Lower lobe of right lung (tissue), 2 donors: ENCODE measurements at places on chromosomes 3 and 15.

GRCh38 chr3:58837856-58838255, 171.3 kb upstream of the FAM3D start:
- no peak for DNase-seq

DNA sequence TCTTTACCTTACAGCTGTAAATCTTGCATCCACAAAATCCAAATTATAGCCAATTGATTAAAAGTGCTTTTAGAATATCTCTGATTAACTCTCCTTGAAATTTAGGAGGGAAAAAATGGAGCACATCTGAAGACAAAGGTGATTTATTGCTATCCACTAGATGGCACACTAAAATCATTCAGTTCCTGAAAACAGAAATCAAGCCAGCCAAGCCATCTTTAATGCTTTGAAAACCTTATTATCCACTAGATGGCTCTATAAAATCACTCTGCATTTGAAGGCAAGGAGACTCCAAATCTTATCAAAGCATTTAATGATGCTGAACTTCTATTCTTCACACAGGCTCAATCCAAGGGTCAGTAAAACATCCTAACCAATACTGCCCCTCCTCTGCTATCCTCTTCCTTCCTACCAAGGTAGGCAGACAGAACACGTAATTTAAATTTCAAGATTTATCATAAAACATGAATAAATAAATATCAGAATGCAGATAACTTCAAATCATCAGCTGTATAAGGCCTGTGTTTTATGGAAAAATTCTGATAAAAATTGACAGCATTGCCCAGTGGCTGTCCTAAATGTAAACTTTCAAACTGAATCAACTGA, 48.4 kb downstream of the GOLIM4 start:
- no peak for DNase-seq

- DNase-seq: no peak
Measured at GRCh38 chr3:188889054-188889491, 282.7 kb upstream of the TPRG1 start.

DNA sequence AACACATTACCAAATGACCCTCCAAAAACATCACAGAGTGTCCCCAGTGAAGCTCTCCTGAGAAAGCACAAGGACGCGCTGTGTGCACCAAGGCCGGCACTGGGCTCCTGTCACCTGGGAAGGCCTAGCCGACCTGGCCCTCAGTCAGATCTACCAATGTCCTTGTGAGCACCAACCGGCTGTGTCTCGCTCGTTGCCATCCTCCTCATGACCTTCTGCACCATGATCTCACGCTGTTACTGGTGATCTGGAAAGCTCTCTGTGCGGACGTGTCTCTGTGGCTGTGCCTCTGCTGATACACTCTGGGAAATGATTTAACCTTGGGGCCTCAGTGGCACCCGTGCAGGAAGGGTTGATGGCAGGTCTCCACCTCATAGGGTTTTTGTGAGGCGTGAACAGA, 24.2 kb downstream of the ZXDC start:
- no peak for DNase-seq

- DNase-seq: peak; percentile 74
Measured at GRCh38 chr3:50121072-50122032, 32.6 kb downstream of the RBM5 start.

GRCh38 chr15:70048578-70049514, 48.9 kb downstream of the TLE3 start:
- peak; percentile 30 for DNase-seq

DNA sequence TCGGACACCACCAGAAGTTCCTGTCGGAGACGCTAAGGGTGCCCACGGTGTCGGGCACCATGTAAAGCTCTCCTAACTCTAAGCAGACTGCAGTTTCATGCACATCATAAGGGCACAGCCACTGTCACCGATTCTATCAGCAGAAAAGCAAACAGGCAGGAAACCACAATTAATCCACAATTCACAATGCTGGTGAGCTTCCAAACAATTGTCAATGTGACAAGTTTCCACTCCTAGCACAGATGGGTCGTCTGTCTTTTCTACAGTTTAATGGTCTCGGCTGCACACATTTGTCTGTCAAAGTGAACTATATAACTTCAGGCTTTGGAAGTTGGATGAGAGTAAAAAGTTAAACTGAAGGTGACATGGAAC, 8.8 kb upstream of the OCA2 start:
- DNase-seq: no peak

- DNase-seq: no peak
Measured at GRCh38 chr3:58999774-59000160, 50.1 kb downstream of the CFAP20DC start.

DNA sequence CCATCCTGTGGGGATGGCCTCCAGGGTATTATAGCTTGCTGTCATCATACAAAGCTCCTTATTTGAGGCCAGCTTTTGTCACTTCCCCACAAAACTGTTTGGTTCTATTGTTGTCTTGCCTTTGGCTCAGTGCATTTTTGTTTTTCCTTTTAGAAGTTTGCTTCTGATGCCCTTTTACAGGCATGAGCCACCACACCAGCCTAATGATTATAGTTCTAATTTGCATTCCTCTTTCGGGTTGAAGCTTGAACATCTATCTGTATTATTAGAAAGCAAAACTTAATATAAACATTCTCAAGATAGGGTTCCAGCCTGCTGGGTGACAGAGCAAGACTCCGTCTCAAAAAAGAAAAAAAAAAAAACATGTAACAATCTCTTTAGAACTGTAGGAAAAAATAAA, 39.8 kb downstream of the SMARCC1 start:
- no peak for DNase-seq

GRCh38 chr15:50786871-50787270, 21.4 kb upstream of the SPPL2A start:
- no peak for DNase-seq

DNA sequence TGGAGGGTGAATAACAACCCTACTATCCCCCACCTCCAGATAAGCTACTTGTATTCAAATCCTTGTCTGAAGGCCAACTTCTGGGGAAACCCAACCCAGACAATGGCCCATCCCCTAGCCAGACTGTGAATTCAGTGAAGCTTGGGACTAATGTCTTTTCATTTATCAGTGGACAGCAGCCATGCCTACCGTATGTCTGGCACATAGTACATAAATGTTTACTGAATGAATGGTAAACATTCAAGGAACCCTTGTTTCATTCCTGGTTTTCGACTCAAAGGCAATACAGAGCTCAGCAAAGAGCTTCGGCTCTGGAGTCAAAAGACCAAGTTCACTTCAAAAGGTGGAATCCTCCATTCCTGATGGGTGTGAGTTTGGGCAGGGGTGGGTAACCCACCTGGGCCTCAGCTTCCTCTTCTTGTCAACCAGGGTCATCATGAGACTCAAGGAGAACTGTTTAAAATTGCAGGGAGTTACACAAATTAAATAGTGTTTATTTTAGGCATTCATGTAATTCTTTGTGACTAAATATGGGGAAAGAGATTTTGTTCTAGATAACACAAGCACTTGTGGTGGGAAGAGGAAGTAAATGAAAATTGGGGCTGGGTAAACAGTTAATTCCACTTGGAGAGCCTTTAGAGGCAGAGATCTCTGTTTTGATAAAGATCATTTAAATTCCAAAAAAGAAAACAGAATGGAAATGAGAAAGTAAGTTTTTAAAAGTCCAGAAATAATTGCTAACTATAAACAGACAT, 303.7 kb upstream of the WNT5A start:
- no peak for DNase-seq

DNA sequence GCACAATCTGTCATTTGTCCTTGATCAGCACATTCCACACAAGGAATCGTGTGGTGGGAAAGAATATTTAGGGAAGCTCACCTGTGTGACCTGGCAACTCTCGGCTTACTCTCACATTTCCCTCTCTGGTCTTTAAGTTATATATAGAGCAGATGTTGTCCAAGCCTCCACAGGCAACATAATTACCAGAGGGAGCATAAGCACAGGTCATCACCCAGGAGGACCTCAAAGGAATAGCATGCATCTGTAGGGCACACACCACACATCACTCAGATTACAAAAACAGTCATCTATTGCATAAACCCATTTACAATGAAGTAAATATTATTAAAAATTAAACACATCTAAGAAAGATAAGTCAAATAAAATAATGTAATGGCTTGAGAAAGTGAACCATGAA, 36.5 kb downstream of the GNB4 start:
- no peak for DNase-seq

DNA sequence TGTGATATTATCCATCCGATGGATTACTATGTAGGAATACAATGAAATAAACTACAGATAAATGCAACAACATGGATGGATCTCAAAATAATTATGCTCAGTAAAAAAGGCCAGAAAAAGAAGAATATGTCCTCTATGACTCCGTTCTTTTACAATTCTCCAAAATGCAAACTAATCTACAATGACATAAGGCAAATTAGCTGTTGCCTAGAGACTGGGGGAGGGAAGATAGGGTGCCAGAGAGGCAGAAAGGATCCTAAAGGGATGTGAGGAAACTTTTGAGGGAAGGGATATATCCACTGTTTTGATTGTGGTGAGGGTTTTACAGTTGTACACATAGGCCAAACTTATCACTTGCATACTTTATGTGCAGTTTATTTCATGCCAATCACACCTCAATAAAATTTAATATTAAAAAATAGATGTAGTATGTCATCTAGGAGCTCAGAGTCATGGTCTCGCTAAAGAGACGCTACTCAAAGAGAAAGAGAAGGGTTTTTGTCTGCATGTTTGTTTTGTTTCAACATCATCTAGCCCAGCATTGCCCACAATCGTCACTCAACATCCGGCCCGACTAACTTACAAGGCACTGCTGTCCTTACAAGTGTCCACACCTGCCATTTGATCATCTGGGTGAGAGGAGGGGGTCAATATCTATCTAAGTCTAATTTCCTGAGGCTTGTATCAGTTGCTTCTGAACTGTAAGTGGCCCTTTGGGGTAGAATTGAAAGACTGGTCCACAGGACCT, 29.5 kb downstream of the HES1 start:
- DNase-seq: no peak

GRCh38 chr15:40081691-40082194, 26.9 kb downstream of the BMF start:
- peak; percentile 65 for DNase-seq

DNA sequence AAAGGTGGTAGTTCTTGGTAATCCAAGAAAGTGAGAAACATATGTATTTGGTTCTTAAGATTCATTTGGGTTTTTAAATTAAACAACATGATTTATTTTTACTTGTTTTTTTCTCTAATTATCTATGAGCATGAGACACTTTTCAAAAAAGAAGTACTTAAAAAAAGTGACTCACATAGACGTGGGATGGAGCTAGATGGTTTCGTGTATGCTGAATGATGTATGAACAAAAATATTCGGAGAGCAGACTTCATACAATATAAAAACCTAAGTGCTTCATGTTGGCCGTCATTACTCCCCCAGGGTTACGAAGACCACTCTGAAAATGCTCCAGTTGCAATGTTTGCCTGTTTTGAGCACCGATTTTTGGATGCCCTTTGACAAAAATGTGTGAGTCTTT, 90.9 kb downstream of the RORA start:
- DNase-seq: no peak

- DNase-seq: no peak
Measured at GRCh38 chr15:78177447-78177873, 28.3 kb downstream of the IDH3A start.

GRCh38 chr15:60079210-60079609, 75.1 kb downstream of the FOXB1 start:
- no peak for DNase-seq

DNA sequence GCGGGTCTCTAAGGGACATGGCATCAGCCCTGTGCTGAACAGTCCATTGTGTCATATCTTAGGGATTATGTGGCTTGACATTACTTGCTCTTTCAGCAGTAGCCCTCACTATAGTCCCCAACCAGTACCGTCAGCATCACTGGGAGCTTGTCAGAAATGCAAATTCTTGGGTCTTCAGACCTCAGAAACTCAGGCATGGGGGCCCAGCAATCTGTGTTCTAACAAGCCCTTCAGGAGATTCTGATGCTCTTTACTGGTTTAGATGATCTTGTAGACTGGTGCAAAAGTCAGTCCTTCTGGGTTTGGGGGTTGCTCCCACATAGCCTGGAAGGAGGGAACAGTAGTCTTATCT, 39.0 kb upstream of the TRAK1 start:
- no peak for DNase-seq

GRCh38 chr15:38374029-38374428, 79.9 kb upstream of the FAM98B start:
- DNase-seq: no peak

DNA sequence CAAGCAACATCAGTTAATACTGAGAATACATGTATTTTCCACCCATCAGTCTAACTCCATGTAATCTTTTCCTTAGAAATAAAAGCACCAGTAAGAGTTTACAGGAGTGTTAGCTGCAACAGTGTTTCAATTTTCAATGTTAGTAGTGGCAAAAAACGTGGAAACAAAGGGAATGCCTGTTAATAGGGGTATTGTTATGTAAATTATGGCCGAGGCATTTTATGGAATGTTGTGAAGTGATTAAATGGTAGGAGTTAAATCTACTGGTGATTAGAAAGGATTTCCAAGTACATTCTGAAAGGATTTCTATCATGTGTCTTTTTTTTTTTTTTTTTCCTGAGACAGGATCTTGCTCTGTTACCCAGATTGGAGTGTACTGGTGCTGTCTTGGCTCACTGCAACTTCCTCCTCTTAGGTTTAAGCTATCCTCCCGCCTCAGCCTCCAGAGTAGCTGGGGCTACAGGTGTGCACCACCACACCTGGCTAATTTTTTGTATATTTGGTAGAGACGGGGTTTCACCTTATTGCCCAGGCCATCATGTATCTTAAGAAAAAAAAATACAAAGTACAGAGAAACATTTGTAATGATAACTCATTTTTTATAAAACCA, 6.6 kb downstream of the ATP6V1A start:
- no peak for DNase-seq

- no peak for DNase-seq
Measured at GRCh38 chr3:100169201-100169920, 55.1 kb upstream of the FILIP1L start.
